ENCODE measurements at places on chromosomes 7 and 10.

DNA sequence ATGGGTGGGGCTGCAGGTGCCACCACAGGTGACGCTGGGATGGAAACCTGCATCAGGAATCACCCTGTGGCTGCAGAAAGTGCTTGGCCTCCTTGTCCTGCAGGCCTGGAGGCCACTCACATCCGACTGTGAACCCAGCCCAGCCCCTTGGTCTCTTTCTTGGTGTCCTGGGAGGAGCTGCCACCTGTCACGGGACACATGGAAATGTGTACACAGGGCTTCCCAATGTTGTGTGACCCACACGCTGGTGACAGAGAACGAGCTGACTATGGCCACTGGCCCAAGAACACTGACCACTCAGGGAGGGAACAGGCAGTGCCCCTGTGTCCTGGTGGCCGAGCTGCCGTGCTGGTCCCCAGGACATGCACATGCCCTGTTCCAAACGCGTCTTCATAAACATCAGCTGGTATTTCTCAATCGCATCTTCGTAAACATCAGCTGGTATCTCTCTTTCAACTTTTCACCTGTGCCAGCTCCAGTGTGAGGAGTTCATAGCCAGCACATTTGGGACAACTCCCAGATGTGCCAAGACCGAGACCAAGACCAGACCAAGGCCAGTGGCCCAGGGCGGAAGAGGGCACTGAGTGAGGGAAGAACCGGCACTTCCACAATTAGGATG, 57.9 kb upstream of the INPP5A start:
- no peak for DNase-seq

GRCh38 chr10:131802156-131802915, 98.5 kb upstream of the PPP2R2D start:
- no peak for DNase-seq

- peak; percentile 44 for DNase-seq
Observed at GRCh38 chr10:24872049-24872789, 80.2 kb downstream of the PRTFDC1 start.

DNA sequence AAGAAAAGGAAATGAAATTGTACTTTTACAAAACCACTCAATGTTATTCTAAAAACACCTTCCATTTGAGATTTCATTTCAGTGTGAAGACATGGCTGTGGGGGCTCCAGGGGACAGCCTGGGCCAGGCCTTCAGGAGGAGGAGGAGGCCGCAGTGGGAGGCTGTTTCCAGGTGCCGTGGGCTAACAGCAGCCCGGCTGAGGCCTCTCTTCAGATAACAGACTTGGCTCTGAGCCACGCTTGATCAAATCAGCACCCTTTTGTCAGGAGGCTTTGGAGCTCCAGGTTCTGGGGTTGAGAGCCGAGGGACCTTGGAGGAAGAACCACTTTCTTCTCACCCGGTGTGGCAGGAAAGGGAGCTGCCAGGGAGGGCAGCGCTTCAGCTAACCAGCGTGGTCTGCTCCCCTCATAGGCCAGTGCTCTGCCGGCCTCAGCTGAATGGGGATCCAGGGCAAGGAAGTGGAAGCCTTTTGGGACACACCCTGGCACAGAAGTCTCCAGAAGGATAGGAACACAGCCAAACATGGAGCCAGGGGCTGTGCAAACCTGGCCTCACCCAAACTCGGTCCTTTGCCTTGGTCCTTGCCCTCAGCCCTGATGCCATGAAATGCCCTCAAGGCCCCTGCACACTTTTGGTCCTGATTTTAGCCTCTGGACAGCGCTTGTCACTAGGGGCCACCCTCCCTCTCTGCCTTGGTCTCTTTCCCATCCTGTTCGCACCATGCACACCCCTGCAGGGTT, 23.5 kb upstream of the CHST15 start:
- no peak for DNase-seq

- DNase-seq: no peak
Observed at GRCh38 chr7:9776900-9777299, 1196.8 kb upstream of the PHF14 start.

GRCh38 chr7:80869821-80870751, 48.8 kb downstream of the SEMA3C start:
- no peak for DNase-seq

DNA sequence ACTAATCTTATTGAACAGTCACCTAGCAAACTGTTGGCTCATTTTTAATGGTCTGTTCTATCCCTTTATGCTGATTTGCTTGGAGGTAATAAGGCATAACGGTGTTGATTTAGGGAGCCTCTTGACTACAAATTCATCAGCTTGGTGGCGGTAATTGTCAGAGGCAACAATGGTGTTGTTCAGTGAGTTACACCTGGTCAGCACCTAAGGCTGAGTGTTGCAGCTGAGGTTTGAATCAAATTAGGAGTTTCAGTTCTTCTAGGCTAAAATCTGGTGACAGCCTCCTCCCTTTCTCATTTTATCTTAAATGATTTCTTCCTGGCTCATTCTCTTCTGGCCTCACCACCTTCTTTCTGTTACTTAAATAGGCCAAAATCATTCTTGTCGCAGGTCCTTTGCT, 42.3 kb upstream of the SP8 start:
- peak; percentile 12 for DNase-seq

DNA sequence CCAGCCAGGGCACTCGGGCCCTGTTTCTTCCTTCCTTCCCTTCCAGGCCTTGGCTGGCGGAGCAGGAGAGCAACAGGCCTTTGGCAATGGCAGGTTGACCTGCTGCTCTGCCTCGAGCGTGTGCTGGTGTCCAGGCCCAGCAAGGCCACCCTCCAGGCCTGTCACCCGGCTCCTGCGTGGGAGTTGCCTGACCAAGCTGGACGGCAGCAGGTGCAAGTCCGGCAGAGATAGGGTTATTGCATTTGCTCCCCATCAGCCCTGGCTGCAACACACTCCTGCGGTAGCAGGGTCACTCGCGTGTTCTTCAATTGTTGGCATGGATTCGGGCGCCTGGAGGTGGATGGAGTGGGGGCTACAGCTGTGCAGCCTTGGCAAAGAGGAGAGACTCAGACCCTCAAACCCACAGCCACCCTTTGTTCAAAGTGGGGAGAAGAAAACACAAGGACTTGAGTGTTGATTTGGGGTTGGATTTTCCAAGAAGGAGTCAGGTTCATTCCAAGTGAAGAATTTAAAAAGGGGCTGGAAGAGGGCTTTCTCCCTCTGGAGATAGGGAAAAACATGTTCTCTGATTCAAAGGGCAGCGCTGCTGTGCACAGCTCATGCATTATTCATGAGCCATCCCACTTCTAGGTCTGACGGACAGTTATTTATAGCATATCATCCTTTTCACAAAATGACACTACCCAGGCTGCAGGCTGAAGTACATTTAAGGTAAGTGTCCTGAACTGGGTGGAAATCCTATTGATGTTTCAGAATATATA, 64.2 kb upstream of the PITRM1 start:
- no peak for DNase-seq

DNA sequence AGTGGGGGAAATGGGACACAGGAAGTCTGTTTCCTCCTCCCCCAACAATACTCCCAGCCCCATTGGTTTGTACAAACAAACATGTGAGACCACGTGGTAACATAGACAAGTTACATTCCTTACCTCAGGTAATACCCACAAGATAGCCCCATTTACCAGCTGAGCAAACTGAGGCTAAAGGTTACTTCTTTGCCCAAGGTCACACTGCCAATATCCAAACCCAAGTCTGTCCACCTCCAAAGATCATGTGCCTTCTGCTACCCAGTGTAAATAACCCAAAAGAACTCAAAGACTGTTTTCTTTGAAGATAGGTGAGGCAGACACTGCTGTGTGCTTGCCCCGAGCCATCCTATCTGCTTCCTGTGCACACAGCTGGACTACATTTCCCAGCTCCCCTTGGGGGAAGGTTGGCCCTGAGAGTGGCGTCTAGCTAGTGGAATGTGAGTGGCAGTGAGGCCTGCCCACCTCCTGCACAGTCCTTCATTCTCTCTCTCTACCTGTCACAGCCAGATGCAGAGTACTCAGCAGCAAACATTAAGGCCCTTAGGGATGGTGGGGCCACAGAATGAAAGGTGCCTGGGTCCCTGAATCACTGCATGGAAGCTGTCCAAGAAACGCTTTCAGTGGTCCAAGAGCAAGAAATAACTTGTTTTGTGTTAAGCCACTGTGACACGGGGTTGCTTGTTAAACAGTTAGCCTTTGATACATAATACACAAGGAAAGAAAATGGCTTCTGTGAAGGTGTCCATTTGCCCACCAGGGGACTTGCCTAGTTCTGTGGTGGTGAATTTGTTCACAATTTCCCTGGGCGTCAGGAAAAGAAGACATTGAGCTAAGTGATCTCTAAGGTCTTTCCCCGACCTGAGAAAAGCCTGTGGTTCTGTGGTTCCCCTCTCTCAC, 257.7 kb upstream of the NFE2L3 start:
- peak; percentile 37 for DNase-seq

GRCh38 chr10:84039957-84040356, 99.4 kb upstream of the GHITM start:
- DNase-seq: no peak

- peak; percentile 93 for DNase-seq
Observed at GRCh38 chr10:76282061-76283025, 850.9 kb downstream of the LRMDA start.

GRCh38 chr10:33669904-33670303, 335.4 kb upstream of the NRP1 start:
- DNase-seq: no peak

DNA sequence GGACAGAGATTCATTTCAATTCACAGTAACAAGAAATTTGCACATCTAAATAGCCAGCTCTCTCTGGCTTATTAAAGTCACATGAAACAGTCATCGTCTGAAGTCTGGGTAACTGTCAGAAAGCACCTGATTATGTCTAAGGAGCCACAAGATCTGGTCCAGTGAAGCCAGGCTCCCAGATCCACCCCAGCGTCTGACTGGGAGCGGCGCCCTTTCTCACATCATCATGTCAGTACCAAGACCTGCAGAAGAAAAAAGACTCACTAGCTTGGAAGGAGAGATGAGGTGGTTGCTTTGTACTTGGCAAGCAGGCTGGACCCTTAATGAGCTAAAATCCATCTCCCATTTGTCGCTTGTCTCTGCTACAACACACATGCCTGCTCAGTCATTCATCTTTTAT, 58.4 kb downstream of the VOPP1 start:
- DNase-seq: no peak

DNA sequence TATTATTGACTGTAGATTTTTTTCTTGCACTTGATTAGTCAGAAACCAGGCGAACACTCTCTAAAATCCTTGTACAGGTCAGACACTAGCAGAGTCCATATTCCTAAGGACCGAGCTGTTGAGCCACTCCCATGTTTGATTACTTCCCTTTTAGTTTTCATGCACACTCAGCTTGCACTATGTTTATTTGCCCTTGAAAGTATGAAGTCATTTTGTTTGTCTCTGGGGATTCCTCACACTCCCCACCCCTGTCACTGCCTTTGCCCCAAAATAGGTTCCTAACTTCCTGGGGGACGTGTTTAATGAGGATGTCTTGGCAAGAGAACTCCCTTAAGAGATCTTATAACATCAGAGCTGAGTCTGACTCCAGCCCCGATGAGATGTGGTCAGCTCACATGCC, 182.1 kb downstream of the EVX1 start:
- no peak for DNase-seq

DNA sequence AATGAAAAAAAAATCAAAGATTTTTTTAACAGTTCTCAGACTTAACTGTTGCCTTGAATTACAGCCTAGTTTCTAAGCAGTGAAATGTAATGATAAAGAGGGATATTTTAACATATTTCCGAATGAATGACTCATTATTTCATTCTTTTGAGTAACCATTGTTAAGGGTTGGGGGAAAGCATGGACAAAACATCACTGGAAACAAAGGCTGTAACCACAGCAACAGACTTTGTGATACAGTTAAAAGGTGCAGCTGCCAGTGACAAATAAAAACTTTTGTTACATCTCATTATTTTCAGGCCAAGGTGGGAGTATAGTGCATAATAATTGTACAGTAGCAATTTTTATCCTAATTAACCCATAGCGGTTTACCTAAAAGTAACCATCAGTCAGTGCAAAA, 172.6 kb downstream of the LRRTM3 start:
- DNase-seq: peak; percentile 34

DNA sequence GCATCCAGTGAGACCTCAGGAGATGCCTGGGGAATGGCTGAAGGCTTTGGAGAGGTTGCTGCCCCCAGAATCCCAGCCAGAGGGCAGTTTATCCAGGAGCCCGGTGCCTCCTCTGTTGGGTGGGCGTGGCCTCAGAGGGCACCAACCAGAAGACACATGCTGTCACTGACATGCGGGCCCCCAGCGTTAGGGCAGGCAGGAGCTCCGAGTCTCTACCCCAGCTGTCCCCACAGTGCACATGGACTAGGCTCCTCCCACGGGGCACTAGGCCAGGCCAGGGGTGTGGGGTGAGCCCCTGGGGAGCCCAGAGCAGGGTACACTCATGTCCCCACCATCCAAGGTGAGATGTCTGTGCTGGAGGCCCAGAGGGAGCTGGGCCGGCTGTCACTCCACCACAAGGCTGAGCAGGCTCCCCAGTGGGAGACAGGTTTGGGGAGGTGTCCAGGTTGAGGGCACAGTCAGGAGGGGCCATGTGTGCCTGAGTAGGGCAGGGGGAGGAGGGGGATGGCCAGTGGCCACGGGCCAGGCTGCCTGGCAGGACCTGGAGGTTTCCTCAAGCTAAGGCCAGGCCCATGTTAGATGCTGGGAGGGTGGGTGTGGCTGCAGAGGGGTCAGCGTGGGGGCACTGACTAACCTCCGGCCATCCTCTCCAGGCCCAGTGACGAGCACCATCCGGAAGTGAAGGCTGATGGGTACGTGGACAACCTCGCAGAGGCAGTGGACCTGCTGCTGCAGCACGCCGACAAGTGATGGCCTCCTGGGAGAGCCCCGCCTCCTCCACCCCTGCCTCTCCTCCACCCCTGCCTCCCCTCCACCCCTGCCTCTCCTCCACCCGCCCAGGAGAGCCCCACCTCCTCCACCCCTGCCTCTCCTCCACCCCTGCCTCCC, 131.3 kb downstream of the FAM53B start:
- DNase-seq: no peak

- DNase-seq: no peak
Observed at GRCh38 chr10:88759366-88760101, at the start of gene LIPN. LIPN (plus strand) TSS chr10:88760020; CDS start chr10:88761406, 1,386 bp downstream.

- DNase-seq: no peak
Observed at GRCh38 chr10:4194231-4194630, 409.2 kb upstream of the KLF6 start.

GRCh38 chr7:101554584-101555268, 74.4 kb downstream of the MYL10 start:
- no peak for DNase-seq

All from renal cortical epithelial cell (primary cell).